ENCODE measurements at places on chromosomes 7 and 10.

DNA sequence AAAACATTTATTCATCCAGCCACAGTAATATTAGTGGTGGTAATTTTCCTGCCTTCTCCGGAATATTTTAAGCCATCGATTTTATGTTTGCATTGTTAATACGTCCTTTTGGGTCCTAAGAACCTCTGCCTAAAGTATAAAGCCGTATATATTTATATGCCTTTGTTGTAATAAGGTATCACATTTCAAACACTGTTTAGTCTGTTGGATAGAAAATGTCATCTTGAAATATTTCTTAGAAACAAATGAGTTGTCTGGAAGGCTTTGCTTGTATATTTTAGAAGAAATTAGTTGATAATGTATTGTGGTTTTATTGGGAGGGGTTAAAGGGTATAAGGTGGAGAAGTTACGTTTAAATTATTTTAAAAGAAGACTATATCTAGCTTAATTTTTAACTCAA lies 11.1 kb downstream of the PRPF18 start:
- no peak for DNase-seq

GRCh38 chr10:104089621-104090020 lies 3.9 kb upstream of the COL17A1 start:
- DNase-seq, result no peak

DNA sequence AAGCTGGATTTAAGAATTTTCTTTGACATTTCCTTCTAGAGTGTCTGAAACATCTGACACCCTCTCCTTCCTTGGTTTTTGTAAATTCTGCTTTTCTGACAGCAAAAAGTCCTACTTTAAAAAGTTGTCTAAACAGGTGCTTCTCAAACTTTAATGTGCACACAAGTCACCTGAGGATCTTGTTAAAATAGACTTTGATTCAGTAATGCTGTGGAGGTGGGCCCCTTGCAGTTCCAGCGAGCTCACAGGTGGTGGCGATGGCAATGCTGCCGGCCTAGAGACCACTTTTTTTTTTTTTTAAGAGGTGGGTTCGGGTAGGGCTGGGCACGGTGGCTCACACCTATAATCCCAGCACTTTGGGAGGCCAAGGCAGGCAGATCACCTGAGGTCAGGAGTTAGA lies 77.1 kb downstream of the ABCC2 start:
- no peak for DNase-seq

GRCh38 chr10:93680412-93681047 lies 21.9 kb downstream of the FRA10AC1 start:
- DNase-seq, result no peak

DNA sequence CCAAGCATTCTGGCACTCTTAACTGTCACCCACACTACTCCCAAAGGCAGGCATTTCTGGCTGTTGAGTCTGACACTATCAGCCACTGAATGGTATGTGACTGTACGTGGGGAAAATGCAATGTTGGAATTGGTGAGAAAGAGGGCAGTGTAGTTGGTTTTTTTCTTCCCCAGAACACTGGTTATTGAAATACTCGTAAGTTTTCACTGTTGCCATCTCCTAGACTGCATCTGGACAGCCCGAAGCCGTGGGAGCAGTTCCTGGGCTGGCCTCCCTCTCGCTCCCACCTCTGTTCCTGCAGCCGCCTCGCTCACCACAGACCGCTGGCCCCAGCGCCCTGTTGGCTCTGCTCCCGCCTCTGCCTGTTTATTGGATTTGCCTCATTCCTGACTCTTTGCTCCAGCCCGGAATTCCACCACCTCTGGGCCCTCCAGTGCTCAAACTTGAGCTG lies 5.7 kb downstream of the PLCE1 start:
- DNase-seq, result no peak

DNA sequence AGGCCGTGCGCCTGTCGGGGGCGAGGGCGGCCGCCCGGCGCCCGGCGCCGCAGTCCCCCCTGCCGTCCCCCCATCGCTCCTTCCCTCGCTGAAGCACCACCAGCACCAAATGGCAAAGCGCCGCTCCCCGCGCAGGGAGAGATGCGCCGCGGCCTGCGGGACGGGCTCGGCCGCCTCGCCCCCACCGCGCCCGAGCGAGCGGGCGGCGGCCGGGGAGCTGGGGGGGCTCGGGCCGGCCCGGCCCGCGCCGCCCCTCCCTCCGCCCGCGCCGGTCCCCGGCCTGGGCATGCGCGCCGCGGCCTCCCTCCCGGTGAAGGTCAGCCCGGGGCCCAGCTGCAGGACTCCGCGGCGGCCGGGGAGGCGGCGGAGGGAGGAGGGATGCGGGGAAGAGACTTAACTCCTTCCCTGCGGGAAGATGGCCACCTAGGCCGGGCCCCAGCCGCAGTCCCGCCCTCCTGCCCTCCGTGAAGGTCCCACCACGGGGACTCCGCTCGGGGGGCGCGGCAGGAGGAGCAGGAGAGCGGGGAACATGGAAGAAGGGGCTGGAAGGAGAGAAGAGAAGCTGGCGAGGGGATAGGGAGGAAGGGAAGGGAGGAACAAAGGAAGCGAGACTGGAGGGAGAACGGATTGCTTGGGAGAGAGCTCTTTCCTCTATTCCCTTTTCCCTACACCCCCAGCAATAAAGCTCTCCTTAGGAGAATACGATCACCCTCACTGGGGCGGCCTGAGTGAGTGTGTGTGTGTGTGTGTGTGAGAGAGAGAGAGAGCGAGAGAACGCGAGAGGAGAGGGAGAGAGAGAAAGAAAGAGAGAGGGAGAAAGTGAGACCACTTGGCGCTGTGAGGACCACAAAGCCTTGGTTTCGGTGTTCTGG lies 3.4 kb upstream of the SMARCD3 start:
- DNase-seq, result peak; percentile 75

DNA sequence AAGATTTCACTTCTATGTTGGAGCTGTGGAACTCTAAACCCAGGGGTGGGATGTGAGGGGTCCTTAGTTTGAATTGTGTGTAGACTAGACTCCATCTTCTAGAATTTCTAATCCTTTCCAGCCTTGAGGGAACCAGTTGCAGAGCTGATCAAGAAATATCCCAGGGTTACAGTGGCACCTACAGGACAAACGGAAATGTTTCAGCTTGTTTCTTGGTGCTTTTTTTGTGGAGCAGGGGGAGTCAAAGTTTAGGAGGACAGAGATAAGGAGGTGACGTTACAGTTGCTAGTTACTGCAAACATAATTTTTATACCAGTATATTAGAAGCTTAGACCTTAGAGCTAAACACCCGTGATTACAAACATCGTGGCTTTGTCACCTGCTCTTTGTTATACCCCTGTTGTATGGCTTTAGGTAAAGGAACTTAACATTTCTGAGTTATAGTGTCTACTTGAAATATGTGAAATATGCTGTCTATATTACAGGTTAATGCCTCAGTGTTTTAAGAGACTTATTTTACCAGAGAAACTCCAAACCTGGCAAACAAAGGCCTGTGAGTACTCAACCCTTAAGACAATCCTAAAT lies 84.5 kb upstream of the DYNC1I1 start:
- no peak for DNase-seq

DNA sequence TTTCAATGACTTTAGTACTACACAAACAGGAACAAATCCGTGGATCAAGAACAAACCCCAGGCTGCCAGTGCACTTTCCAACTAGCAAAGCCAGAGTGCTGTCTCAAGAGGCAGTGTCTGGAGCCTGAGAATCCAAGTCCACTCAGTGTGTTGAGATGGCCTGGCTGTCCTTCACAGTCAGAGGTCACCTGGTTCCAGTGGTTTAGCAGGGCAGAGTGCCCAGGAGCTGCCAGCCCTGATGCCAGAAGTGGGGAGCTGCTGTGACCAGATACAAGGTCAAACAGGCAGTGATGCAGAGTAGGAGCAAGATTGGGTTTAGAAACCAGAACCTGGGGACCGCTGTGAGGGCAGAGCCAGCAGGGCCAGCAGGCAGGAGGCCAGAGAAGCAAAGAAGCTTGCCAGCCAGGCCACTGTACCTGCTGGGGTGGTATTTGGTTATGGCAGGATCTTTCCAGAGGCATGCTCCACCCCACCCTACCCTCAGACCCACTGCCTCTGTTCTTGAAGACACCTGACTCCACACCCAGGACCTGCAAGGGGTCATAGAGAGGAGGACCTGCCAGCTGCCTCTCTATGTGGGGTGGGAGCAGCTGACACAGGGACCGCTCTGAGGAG lies 35.6 kb upstream of the C10orf90 start:
- DNase-seq, result no peak

- DNase-seq, result no peak
These were observed 6.4 kb downstream of the CALD1 start for GRCh38 chr7:134785842-134786241.

DNA sequence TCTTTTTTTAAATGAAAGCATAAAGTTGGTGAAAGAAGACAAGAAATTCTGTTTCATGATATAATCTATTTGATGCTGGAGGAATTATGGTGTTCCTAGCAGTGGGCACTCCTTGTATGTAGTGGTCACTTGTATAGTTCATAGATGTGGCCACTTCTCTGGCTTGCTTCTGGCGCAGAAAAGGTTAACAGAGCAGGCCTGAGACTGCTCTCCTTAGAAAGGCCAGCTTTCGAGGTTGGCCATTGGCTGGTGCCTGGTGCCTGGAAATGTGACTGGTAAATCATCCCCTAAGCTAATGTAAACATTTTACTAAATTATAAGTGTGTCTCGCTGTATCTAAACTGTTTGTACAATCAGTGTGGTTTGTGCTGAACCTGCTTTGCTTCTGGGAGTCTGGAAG lies 276.1 kb downstream of the PHTF2 start:
- DNase-seq, result no peak

GRCh38 chr7:139749545-139749944 lies 28.3 kb downstream of the HIPK2 start:
- DNase-seq, result no peak

- DNase-seq, result no peak
These were observed 64.0 kb upstream of the WAC start for GRCh38 chr10:28468707-28469483.

- no peak for DNase-seq
These were observed 349.2 kb upstream of the PRKCQ start for GRCh38 chr10:6929148-6929830.

DNA sequence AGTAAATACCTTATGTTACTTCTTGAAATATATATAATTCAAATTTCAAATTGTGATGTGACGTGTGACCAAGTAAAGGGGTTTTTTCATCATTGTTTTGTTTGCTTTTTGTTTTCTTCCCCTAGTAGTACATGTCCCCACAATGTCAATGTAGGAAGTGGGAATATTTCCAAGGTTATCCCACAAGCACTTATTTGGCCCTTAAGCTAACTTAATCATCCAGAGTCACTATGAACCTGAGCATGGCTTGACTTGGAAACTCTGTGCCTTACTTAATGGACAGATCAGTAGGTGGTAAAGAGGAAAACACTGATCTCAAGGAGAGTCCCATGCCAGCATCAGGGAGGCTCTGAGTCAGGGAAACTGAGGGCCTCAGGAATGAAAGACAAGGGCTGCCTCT lies 569.3 kb upstream of the IGFBP3 start:
- DNase-seq, result no peak

DNA sequence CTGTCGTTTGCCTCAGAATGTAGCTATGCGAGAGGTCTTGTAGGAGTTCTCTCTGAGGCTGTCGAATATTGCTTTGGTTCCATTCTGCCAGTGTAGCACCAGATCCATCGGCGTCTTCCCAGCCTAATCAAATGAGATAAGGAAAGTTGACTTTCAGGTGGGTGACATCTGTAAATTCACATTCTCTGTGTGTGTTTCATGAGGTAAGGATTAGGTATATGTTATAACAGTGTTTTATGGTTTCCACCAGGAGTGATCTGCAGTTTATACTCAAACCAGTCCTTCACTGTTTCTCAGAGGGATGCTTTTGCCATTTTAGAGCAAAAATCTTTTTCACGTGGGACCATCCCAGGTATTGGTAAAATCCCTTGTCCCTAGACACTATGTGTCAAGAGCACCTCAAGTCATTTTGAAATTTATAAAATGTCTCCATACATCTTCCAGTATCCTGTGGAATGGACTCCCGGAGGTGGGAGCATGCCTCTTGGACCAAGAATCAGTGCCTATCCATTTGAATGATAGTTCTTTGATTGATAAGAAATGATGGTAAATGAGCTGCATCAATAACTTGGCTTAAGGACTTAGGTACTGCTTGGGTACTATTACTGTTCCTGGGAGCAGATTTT lies 7.9 kb downstream of the ANKRD1 start:
- no peak for DNase-seq

DNA sequence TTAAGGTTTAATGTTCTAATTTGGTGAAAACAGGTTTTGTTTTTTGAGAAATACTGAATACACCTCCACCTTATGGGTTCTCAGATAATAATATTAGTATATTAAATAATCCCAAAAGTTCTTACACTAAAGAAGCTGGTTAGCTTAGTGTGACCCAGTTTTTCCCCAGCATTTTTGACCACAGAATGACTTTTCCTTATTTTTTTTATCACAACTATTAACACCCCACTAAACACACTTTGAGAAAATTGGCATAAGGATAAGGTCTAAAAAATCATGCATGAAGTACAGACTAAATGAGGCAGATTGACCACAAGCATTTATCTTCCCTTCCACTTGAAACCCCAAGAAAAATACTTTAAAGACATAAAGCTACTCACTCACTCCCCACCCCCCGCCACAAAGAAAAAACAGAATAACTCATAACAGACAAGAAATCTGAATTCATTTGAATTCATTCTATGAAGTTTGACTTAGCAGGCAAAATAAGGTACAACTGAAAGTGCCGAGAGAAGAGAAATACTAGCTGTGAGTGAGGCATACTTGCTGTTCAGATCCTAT lies 49.7 kb upstream of the WNT16 start:
- DNase-seq, result no peak

DNA sequence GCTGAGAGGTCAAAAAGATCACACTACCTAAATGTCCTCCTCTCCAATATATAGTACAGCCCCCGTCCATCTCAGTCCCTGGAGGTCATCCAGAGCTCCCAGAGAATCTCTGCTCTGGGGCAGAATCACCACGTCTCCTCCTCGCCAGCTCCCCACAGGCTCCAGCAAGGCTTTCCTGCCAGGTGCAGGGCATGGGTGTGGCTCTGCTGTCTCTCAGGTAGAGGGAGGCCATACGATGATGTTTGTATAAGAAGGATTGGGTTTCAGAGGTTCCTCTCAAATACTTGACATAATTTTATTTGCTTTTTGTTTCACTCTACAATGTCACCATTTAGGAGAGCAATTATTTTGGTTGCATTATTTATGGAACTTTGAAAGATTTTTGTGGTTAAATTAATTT lies 98.3 kb upstream of the PRSS58 start:
- DNase-seq, result no peak

DNA sequence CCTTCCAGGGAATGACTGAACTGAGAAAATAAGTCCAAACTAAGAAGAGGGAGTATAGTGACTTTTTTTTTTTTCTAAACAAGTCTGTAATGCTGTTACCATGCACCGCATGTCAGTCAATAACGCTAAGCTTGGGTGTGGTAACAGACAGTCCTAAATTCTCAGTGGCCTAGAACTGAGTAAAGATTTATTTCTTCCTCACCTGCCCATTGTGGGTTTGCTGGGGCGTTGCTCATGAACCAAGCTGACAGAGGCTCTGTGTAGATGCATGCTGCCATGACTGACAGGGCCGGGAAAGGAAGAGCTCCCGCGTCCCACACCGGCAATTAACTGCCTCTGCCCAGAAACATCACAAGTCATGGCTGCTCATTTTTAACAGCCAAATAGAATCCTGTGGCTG lies 25.5 kb upstream of the PRKG1 start:
- DNase-seq, result no peak

Data from anterior cingulate cortex (tissue), 58 donors.